ENCODE measurements at places on chromosomes 5 and 9. TPM values are rescaled to one million over a fixed set of nuclear protein-coding genes. Genes with fewer than 3 reads are reported as not detected.

GPR150 gene
- 0.23 TPM for total RNA-seq

COL5A1 gene
- total RNA-seq: 71.1 TPM

TEX48 gene
- not detected for total RNA-seq

IQGAP2 gene
- 15.0 TPM for total RNA-seq

TNC gene
- total RNA-seq: 1,076 TPM

GFI1B gene
- total RNA-seq: not detected

GRM6 gene
- not detected for total RNA-seq

FBLL1 gene
- 0.24 TPM for total RNA-seq

CCDC180 gene
- total RNA-seq: 3.2 TPM

FOXD4L6 gene
- not detected for total RNA-seq

AGXT2 gene
- not detected for total RNA-seq

SGCD gene
- 56.3 TPM for total RNA-seq

POC5 gene
- 9.1 TPM for total RNA-seq

SPATA31D3 gene
- not detected for total RNA-seq

IFNA7 gene
- total RNA-seq: not detected

DDX4 gene
- not detected for total RNA-seq

GPX3 gene
- 1,026 TPM for total RNA-seq

PCDH12 gene
- total RNA-seq: 9.3 TPM

OMD gene
- total RNA-seq: 47.0 TPM

ADGRD2 gene
- not detected for total RNA-seq

GKAP1 gene
- total RNA-seq: 11.9 TPM

GNA14 gene
- 5.2 TPM for total RNA-seq

- no peak for DNase-seq
These were observed 34.6 kb upstream of the ACTBL2 start for GRCh38 chr5:57517250-57517649.

DNA sequence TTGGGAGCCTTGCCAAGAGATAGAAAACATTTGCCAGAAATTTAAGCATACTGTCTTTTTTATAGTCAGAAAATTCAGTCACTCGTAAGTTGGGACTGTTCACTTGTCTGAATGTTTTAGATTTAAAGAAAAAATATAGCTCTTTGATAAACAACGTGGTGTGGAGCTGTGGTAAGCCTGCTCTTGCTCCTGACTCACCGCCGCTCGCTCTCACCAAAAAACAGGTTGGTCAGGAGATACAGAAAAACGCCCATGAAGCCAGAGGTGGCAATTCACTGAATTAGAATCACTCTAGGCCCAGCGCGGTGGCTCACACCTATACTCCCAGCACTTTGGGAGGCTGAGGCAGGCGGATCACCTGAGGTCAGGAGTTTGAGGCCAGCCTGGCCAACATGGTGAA is 6.2 kb downstream of the LNPEP start:
- DNase-seq: no peak

GRCh38 chr9:17315341-17315740 is 180.5 kb downstream of the CNTLN start:
- no peak for DNase-seq

DNA sequence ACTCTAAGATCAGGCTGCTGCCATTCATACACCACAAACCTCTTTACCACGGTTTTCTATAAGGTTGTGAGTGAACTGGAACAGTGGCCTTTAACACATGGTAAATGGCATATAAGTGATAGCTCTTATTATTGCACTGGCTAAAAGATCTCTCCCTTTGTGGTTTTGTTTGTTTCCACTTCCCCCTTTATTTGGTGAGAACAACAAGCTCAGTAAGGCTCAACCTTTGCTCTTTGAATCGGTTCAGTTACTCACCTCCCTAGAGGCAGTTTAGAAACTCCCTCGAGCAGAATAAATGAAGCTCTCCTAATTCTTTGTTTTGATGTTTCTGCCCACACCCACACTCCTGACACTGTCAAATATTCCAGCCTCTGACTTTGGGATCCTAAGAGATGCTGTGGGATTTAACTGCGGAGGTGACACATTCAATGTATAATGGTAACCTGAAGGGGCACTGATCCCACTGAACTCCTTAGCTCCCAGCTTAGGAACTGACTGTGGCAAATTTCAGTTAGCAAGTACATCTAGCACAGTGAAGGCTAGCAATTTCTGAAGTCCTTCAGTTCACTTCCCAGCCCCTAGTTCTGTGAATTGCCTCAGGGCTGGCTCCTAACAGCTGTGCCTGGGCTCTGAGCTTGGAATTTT is 22.5 kb upstream of the RAD23B start:
- no peak for DNase-seq

GRCh38 chr9:33861917-33862453 is 45.0 kb downstream of the UBE2R2 start:
- DNase-seq: no peak

- DNase-seq: no peak
These were observed 138.4 kb downstream of the GHR start for GRCh38 chr5:42561656-42562055.

DNA sequence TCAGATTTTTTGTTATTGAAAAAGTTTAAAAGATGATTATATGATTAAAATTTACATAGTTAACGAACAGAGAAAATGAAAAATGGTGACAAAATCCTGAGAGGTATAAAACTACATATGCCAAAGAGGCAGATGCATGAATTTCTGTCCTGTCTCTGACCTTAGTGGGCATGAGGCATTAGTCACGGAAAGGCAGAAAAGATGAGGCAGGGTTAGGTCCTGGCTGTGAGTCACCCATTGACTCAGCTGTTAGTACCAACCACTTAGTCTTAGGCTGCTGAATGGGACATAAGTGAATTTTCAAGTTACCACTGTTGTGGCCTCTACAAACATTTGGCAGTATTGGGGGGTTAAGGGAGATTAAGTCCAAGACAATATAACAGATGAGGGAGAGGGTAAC is 33.1 kb downstream of the RASA1 start:
- DNase-seq: no peak

GRCh38 chr9:30172206-30172605 is 2212.2 kb upstream of the ACO1 start:
- no peak for DNase-seq

- no peak for DNase-seq
These were observed 3.6 kb upstream of the FST start for GRCh38 chr5:53476531-53477480.

GRCh38 chr5:66981266-66982055 is 215.1 kb downstream of the CD180 start:
- DNase-seq: no peak

DNA sequence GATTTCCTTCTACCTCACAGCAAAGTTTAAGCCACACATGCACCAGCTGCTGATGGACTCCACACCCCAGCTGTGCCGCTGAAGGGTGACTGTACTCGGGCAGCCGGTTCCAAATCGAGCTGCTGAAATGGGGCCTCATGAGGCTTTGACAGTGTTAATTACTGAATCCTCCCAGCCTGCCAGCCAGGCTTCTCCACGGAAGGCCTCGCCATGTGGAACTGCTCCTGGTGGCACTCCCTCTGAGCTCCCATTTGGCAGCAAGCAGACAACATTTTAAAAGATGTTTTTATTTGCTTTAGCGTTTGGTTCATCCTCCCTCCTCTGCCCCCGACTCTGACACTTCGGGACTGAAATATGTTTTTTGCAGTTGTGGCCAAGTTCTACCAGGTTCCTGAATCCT is 479.4 kb upstream of the MPDZ start:
- no peak for DNase-seq

- no peak for DNase-seq
These were observed 804.8 kb upstream of the ZNF608 start for GRCh38 chr5:125551246-125551645.

GRCh38 chr5:153030755-153031725 is 459.4 kb upstream of the GRIA1 start:
- DNase-seq: no peak

DNA sequence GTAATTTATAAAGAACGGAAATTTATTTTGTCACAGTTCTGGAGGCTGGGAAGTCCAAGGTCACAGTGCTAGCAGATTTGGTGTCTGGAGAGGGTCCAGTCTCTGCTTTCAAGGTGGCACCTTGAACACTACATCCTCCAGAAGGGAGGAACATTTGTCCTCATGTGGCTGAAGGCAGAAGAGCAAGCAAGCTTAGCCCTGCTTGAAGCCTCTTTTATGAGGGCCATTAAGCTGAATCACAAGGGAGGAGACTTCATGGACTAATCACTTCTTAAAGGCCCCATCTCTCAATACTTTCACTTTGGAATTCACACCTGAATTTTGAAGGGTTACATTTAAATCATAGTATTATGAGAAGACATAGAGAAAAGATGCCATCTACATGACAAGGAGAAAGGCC is 215.4 kb upstream of the NFIL3 start:
- DNase-seq: no peak

GRCh38 chr5:131209506-131210150 is 38.9 kb downstream of the LYRM7 start:
- DNase-seq: no peak

- no peak for DNase-seq
These were observed 291.1 kb upstream of the PDE4D start for GRCh38 chr5:60184606-60185005.

GRCh38 chr5:36734422-36734821 is 128.0 kb downstream of the SLC1A3 start:
- no peak for DNase-seq

GRCh38 chr5:107359033-107359915 is 311.5 kb downstream of the EFNA5 start:
- no peak for DNase-seq

DNA sequence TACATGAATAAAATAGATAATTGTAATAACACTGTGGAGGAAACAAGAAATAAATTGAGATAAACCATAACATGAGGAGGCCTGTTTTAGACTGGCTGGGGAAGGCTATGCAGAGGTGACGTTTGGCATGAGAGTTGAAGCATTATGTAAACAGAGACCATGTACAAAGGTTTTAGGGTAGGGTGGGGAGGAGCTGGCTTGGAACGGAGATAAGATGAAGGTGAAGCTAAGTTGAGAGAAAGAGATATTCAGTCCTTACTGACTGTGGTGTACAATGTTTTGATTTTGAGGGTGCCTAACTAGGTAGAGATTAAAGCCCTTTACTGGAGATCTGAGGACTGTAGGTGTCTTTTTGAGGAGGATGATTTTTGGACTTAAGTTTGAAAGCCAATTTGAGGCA is 17.8 kb downstream of the MAN2A1 start:
- DNase-seq: no peak

DNA sequence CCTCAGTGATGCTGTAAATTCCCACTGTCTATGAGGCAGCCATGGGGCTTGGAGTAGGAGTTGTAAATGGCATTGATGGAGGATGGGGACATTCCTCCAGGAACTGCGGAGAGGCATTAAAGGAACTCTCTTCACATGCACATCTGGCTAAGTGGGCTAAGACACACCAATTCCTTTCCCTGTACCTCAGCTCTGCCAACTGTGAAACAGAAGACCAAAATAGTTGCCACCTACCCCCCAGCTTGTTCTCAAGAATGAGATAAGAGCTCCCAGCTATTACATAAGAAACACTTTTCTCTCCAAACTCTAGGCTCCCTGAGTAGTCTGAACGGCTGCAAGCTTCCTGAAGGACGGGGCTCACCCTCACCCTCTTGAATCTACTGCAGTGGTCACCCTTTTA is 144.6 kb upstream of the SLC30A5 start:
- DNase-seq: no peak

GRCh38 chr5:128749136-128749898 is 211.3 kb upstream of the FBN2 start:
- no peak for DNase-seq

- no peak for DNase-seq
These were observed 7.4 kb upstream of the SPDL1 start for GRCh38 chr5:169576181-169576598.

DNA sequence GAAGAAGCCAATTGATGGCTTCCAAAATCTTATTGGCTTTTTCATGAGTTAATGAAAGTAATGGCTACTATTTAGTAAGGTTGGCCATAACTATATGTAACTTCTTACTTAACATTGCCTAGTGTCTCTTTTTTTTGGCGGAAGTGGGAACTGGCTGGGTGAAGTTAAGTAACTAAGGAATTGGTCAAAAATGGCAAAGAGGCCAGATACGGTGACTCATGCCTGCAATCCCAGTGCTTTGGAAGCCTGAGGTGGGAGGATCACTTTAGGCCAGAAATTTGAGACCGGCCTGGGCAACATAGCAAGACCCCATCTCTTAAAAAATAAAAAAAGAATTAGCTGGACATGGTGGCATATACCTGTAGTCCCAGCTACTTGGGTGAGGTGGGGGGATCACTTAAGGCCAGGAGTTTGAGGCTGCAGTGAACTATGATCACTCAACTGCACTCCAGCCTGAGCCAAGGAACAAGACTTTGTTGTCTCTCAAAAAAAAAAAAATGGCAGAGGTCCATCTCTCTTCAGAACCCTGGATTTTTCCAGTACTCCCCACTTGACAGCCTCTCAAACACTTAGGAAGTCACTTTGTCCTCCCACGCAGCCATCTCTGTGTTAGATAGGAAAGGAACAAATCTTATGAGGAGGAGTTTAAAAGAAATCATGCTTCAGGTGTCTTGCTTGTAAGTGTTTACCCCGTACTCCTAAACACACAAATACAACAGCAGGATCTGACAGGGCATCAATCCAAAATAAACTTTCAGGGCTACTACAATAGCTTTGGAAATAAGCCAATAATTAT is 75.7 kb downstream of the TEK start:
- no peak for DNase-seq

- DNase-seq: no peak
These were observed 48.9 kb downstream of the APBA1 start for GRCh38 chr9:69623276-69623675.

DNA sequence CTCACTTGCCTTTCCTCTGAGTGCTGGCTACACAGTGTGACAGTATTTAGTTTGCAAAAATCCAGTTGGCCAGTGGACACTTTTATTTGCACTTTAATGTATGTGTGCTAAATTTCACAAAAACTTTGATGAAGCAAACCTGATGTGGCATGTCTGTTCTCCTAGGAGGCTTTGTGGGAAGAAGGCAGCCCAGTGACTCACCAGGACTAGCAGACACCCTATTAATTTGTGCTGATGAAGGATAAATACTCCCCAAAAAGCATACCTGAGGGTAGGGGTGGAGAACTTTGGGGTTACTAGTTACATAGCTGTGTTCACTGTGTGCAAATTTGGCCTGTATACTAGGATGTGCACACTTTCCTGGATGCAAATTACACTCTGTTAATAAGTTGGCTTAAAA is 39.3 kb upstream of the IPPK start:
- DNase-seq: no peak

DNA sequence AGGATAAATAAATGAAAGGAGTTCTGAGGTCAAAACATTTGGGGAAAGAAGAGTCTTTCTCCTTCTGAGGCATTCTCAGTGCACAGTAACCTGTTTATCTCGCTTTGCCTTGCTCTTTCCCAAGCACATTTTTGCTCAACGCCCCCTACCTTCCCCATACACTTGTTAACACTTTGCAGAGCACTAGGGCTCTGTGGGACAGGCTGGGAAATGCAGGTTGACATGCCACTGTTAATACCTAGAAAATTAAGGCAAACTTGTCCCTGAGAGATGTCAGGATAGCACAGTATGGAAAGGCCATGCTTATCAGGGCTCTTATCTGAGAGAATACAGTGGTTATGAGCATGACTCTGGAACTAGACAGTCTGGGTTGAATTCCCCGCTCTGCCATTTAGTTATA is 152.0 kb downstream of the DOCK8 start:
- DNase-seq: no peak

GRCh38 chr9:130235558-130236435 is 29.8 kb upstream of the HMCN2 start:
- peak; percentile 92 for DNase-seq
